Stimulated activated CD8-positive, alpha-beta memory T cell treated with anti-CD3 and anti-CD28 coated beads, Interleukin-15, amount 100 ng/mL, for 24 hours (primary cell): ENCODE measurements at places on chromosomes 2 and 18.

- DNase-seq = no peak
These were observed 24.3 kb downstream of the CERS6 start for GRCh38 chr2:168480356-168480755.

- no peak for DNase-seq
These were observed 107.1 kb downstream of the TSHZ1 start for GRCh38 chr18:75317703-75318102.

- no peak for DNase-seq
These were observed 21.4 kb upstream of the KCNS3 start for GRCh38 chr2:17857021-17857420.

- no peak for DNase-seq
These were observed 1103.9 kb upstream of the KLHL29 start for GRCh38 chr2:22281033-22281432.

DNA sequence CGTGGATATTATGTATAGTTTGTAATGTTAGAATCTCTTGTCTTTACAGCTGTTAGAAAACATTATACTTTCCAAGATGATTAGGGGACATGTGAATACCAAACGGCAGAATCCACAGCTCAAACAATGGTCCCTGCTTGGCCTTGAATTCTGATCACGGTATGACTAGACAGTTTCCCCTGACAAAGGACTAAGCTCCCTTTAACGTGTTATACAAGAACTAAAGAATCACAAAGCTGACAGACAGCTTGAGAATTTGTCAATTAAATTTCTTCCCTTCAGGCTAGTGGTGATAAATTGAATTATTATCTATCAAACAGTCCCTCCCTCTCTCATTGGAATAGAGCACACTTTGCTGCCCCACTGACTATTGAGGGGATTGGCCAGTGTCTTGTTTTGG, 359.2 kb upstream of the ID2 start:
- no peak for DNase-seq

DNA sequence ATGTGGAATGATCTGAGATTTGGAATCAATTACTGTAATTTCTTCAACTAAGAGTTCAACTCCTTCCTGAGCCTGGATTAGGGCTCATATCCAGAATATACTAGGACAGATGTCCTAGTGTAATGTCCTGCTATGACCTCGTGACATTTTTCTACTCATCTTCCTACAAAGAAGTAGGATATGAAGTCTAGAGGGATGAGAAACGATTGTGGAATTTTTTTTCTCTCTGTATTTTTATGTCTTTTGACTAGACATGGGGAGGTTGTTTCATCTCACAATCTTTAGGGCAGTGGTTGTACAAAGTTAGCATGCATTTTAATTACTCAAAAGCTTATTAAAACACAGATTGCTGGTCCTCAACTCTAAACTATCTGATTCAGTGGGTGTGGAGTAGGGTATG, 203.0 kb downstream of the PARD3B start:
- no peak for DNase-seq

- DNase-seq = no peak
These were observed 17.4 kb downstream of the CDH7 start for GRCh38 chr18:65768120-65768778.
